ENCODE measurements at places on chromosomes 2 and 18. TPM values are rescaled to one million over a fixed set of nuclear protein-coding genes. Genes with fewer than 3 reads are reported as not detected.

DNA sequence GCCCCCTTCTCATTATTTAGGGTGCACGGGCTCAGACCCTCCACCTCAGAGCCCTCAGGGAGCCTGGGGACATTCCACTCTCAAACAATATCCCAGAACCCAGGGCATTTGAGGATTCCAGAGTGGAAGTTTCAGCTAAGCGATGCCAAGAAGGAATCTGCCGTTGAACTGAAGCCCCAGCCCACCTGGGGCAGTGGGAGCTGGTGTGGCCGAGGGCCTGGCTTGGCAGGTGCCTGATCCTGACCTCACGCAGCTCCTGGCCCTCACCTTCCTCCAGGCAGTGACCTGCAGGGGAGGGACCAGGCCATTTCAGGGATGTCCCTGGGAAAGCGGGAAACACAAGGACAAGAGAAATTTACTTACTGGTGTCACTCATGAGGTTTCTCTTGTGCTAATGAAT lies 58.2 kb downstream of the ACKR3 start:
- DNase-seq: no peak

DNA sequence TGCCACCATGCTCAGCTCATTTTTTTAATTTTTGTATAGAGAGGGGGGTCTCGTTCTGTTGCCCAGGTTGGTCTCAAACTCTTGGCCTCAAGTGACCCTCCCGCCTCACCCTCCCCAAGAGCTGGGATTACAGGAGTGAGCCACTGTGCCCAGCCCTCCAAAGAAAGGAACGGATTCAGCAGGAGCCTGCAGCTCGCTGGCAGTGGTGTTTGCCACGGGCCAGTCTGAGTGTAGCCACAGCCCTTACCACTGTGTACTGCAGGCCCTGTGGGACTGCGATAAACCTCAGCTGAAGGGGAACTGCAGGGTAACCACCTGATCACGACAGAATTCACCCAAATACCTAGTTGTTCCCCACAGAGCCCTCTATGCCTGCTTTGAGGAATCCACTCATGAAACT lies 6.8 kb downstream of the COPS9 start:
- no peak for DNase-seq

- DNase-seq: no peak
Observed at GRCh38 chr18:44536619-44537018, 144.1 kb upstream of the SETBP1 start.

The TCF23 gene
- polyA plus RNA-seq: not detected

Measured in stomach (tissue), 19 donors.